ENCODE measurements at places on chromosomes 1 and 21.

DNA sequence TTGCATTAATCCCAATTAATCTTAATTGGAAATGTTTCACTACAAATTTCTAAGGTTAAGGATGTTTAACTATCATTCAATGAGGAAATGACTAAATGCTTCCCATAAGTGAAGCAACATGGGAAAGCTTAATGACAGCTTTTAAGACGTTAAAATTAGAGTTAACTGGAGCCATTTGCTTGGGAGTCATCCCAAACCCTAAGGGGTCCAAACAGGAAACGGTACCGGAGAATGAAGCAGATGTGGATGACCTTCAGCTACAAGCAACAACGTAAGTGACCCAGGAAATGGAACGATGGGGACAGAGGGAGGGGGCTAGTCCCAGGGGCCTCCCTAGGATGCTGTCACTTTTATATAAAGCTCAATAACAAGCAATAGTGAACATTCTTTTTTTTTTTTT, 62.2 kb downstream of the CAPZB start:
- no peak for DNase-seq

- DNase-seq = no peak
Observed at GRCh38 chr1:197302775-197303174, 34.7 kb downstream of the CRB1 start.

GRCh38 chr1:43757343-43758053, 50.2 kb downstream of the ST3GAL3 start:
- no peak for DNase-seq

DNA sequence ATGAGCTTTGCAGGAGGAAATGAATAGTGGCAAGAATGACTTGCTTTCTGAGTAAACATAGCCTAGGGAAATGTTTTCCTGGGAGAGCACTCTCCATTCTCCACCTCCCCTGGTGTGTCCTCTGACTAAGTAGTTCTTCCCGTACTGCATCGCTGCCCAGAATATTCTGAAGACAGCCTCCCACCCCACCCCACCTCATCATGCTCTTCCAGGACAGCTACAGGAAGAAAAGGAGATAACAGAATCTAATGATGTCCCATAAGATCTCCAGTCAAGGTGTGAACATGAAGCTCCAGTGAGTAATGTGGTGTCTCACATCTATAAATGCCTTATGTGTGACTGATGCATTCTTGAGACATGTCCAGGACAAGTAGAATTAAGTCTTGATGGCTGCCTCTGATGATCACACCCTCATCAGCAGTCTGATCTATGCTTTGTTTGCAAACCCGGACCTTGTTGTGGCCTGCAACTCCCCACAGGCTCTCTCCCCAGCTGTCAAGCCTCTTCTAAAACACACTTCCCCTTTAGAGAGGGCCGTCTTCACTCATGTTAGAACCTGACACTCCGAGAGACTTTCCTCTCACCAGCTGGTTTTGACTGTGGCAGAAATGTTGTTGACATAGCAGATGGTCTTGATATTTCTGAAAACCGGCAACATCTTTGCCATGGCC, 183.0 kb downstream of the CYYR1 start:
- no peak for DNase-seq

- DNase-seq = no peak
Observed at GRCh38 chr1:88730995-88731394, 46.9 kb downstream of the PKN2 start.

DNA sequence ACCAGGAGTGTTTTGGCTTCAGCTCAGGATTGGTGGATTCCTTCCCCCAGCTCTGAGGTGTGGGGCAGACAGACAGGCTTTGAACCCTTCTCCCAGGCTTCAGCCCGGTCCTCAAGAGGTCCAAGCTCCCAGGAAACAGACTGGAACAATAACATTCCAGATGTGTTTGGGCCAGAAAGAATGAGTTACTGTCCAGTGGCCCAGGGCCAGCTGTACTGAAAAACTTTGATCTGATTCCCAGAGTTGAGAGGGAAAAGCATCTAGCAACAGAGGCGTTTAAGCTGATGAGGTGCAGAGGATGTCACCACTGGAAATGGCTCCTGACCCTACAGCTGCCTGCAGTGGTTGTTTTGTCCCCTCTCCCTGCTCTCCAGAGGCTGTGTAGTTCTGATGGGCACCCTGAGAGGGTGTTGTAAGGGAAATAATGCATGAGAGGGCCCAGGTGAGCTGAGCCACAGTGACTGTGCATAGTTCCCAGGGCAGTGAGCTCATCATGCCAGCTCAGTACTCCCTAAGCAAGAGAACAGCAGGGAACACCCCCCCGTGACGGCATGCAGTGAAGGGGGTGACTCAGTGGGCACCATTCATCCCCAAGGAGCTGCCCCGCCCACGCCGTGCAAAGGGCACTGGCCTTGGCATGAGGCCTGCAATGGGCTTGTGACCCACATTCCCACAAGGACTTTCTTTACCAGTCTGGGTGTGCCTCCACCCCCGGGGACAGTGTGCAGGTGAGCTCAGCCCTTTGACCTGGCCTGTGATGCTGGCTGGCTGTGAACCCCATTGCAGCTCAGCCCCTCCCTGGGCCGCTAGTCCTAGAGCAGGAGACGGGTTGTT, 13.8 kb upstream of the SFN start:
- no peak for DNase-seq

GRCh38 chr1:207286786-207287468, 34.6 kb upstream of the CD55 start:
- DNase-seq = no peak

- no peak for DNase-seq
Observed at GRCh38 chr1:15757016-15757543, 1.5 kb upstream of the FBLIM1 start.

DNA sequence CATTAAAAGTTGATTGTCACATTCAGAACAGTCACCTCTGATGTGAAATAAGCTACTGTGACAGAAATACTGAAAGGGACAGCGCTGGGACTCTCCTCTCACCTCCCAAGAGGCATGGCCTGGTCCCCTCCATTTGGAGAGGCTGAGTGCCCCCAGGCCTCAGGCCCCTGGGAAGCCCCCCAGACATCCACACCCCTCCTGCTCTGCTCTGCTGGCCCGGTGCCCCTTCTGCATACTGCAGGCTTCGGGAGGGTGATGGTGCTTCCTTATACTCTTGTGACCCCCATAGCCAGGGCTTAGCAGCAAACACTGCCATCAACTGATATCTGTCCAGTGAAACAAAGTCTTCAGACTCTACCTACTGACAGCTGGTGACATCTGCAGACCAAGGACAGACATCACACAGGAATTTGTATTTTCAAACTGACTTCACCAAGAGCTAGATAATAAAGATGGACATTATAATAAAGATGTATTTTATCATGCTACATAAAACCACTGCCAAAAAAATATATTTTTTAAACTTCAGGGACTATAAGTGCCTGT, 36.9 kb downstream of the C2CD2 start:
- no peak for DNase-seq

- no peak for DNase-seq
Observed at GRCh38 chr1:243539636-243540035, 283.8 kb downstream of the SDCCAG8 start.

DNA sequence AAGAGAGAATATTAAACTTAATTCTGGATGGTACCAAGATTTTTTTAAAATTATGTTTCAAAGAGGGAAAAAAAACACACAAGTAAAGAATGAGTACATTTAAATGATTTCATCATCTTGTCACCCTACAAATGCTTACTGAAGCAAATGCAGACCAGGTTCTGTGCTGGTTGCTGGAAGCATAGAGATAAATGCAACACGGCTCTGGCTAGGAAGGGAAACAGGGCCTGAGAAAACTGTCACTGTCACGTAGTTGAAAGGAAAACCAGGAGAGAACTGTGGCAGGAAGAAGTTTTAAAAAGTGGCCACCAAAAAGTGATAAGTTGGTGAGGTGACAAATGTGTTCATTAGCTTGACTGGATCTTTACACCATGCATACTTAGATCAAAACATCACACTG, 336.9 kb upstream of the NFIA start:
- no peak for DNase-seq

GRCh38 chr21:35063428-35064172, 14.5 kb upstream of the RUNX1 start:
- no peak for DNase-seq

- DNase-seq = no peak
Observed at GRCh38 chr1:243818978-243819377, 31.1 kb downstream of the AKT3 start.

GRCh38 chr1:25651824-25652741, 35.5 kb downstream of the MAN1C1 start:
- no peak for DNase-seq

GRCh38 chr1:110188035-110188618, 22.0 kb upstream of the KCNC4 start:
- no peak for DNase-seq

- no peak for DNase-seq
Observed at GRCh38 chr1:66240491-66241484, 293.2 kb upstream of the SGIP1 start.

DNA sequence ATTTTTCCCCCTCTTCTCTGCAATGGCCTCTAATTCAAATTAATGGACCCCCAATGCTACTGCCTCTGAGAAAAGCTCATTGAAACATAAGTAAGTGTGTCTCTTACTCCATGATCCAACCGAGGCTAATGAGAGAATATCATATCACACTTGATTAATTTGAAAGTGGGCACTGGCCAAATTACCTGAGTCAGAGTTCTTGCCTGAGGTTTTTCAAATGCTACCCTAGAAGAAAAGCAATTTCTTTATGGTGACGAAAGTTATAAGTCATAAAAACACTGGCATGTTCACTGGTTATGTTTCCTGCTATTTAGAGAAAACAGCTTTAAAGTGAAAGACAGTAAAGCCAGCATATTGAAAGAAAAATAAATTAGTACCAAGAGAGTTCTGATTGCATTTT, 368.8 kb upstream of the TMPRSS15 start:
- no peak for DNase-seq

DNA sequence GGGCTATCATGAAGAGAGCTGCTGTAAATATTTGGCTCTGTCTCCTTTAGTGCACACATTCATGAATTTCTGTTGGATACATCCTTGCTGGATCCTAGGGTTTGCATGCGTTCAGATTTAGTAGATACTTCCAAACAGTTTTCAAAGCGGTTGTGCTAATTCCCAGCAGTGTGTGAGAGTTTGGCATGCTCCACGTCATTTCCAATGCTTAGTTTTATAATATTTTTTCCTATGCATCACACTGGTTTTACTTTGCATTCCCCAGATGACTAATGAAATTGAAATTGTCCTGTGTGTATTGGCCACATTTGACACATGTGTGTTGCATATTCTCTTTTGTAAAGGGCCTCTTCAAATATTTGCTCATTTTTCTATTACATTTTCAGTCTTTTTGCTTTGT, 18.5 kb upstream of the AADACL3 start:
- no peak for DNase-seq

DNA sequence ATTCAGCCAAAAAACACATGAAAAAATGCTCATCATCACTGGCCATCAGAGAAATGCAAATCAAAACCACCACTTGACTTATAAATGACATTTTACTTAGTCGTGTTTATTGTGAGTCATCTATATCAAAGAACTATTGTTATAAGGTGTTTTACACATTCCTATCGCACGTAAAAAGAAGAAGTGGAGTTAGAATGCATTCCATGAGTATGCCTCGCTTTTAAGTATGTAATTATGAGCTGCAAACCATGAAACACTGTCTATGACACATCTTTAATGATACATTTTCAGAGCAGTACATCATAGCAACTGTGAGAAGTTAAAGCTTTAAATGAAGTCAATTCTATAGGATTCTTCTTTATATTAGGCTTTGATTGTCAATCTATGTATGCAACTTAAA, 614.3 kb upstream of the ADAMTS5 start:
- DNase-seq = no peak

DNA sequence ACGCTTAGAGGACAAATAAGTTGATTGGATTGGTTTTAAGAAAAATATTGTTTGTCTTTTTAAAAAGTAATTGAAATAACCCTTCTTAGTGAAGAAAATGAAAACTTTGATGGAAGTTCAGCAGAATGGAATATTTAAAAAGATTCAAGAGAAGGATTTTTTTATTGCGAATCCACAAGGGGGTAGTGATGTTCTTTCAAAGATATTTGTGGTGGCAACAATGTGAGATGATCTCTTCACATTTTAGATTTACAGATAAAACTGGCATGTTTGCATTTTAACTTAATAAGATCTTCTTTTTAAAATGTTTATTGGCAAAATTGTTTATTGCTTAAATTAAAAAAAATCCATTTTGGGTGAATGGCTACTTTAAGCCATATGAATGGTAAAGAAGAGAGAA, 8.9 kb downstream of the CAMTA1 start:
- no peak for DNase-seq

- no peak for DNase-seq
Observed at GRCh38 chr1:72636631-72637030, 354.3 kb upstream of the NEGR1 start.

GRCh38 chr21:35732788-35733187, 327.5 kb downstream of the SETD4 start:
- DNase-seq = no peak

GRCh38 chr1:226628612-226629155, 80.1 kb downstream of the STUM start:
- no peak for DNase-seq

DNA sequence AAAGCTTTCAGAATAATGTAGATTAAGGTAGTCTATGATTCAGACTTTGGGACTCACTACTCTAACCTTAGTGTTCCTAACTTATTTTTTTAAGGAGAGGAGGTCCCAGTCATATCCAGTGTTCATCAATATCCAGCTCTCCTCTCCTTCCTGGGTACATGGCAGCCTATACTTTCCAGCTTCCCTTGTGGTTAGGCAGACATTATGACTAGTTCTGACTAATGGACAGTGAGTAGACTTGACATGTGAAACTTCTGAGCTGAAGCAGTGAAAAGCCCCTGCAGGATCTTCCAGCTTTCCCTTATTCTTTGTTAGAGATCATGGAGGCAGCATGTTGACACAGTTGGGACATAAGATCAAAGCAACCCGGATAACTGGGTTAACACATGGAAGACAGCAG, 144.2 kb downstream of the PTPRU start:
- no peak for DNase-seq

- no peak for DNase-seq
Observed at GRCh38 chr1:77539519-77540142, 142.8 kb downstream of the ZZZ3 start.

- no peak for DNase-seq
Observed at GRCh38 chr1:221706191-221706590, 35.7 kb downstream of the DUSP10 start.

DNA sequence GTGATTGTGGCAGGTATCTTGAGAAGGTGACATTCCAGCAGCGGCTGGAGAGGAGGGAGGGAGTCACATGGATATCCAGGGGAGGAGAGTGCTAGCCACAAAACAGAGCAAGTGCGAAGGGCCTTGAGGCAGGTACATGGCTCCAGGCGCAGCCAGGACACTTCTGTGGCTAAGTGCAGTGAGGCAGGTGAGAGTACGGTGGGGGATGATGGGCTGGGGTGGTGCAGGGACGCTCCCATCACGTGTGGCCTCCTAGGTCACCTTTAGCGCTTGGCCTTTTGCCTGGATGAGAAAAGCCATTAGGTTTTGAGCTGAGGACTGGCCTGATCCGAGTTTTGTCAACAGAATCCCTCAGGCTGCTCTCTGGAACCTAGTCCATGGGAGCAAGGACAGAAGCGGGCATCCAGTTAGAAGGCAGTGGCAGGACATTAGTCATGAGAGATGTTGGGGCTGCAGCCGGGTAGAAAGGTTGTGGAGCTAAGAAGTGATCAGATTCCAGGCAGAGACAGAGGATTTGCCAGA, 31.6 kb downstream of the SMYD2 start:
- no peak for DNase-seq

GRCh38 chr1:61259379-61260148, 177.2 kb downstream of the NFIA start:
- DNase-seq = no peak

GRCh38 chr1:68994096-68994495, 497.2 kb upstream of the DEPDC1 start:
- no peak for DNase-seq

- DNase-seq = no peak
Observed at GRCh38 chr1:84402060-84402459, 3.8 kb downstream of the DNASE2B start.

GRCh38 chr1:111958851-111959250, 30.6 kb downstream of the KCND3 start:
- no peak for DNase-seq
